ENCODE measurements at places on chromosomes 3 and 15.

DNA sequence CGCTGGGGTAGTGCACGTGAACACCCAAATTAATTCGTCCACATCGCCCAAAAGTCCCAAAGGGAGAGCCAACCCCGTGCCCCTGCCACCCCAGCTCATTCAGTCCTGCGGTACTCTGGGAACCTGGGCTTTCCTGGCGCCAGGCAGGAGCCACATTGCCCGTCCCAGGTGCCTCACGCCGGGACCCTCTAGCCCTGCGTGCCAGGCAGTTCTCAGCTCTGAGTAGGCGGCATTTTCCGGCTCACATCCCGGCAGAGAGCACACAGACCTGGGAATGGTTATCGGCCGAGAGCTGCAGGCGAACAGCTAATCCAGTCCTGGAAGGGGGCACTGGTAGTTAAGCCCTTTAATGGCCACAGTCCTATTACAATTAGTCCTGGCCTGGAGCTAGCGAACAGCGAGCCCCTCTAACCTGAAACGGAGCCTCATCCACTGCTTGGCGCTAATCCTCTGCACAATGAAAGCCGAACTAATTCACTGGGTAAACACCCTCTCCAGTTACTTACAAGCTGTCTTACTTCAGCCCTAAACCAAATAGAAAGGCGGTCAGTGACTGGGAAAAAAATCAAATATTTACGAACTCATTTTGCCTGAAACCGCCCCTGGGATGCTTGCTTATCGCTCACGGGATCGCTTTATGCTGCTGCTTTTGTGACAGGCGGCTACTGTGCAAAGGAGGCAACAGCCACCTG lies 254.6 kb upstream of the SOX14 start:
- DNase-seq = no peak

GRCh38 chr15:54839379-54839778 lies 357.4 kb downstream of the RSL24D1 start:
- DNase-seq = no peak

- no peak for DNase-seq
Measured at GRCh38 chr3:183987000-183987600, 30.6 kb downstream of the ABCC5 start.

- no peak for DNase-seq
Measured at GRCh38 chr3:123792473-123793201, 91.5 kb downstream of the MYLK start.

DNA sequence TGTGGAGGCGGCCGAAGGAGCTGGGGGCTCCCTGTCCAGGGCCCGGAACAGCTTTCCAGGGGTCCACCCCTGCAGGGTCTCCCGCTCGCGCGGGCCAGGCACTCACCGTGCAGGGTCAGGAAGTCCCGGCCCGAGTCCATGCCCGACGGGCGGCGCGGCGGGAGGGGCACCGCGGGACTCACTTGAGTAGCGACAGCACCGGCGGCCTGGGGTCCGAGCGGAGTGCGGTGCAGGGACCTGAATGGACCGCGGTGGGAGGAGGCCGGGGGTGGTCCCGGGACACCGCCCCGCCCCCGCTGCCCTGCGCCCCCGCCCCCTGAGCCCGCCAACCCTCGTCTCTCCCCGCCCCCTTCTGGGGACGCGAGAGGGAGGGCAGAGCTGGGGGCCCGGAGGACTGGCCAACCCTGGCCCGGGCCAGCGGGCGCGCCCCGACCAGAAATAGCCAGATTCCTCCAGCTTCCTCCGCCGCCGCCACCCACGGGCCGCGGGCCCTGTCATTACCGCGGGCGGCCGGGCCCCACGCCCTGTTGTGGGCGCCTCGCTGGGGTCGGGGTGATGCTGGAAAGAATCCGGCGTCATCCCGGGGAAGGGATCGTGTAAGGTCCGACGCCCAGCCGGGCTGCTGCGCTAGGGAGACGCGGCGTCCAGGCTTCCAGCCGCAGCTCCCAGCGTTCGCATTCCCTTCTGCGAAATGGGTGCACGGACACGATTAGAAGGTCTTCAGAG lies at the start of gene PLCD1:
Gene PLCD1 (minus strand): TSS at position 243 of the 726 bp plus-strand sequence. CDS start 103 bp downstream, at position 140.
- DNase-seq = peak; percentile 17

Data from CD4-positive, alpha-beta T cell (primary cell).